ENCODE measurements at places on chromosomes 1 and 21.

DNA sequence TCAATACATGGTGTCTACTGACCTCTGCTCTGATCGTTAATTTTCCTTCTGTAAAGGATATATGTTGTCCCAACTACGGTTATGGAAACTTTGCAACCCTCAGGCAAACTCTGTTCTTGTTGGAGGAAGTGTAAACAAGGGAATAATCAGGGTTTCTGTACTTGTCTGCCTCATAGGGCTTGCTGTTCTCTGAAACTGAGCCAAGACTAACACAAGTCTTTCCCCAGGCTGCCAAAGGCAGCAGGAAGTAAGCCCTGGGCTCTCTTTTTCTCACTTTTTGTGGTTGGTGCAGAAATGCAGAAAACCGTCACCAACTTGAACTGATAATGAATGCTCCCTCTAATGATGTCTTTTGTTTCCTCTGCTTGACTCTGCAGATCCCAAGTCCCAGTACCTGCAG is 7.6 kb downstream of the CYP4X1 start:
- peak; percentile 14 for DNase-seq

- no peak for DNase-seq
Observed at GRCh38 chr1:234621657-234622335, 11.8 kb upstream of the IRF2BP2 start.

DNA sequence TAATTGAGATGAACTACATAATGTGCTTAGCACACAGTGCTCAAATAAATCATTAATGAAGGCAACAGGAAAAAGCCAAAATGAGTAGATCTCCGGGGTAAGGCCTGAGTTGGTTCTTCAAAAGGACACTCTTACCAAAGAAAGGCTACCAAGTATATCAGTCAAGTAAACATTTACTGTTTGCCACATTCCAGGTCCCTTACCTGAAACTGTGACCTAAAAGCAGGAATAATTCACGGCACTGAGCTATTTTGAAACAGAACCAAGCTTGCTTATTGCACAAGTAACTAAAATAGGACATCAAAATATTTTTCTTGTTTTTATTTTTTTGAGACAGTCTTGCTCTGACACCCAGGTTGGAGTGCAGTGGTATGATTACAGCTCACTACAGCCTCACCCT is 2.0 kb upstream of the PITHD1 start:
- DNase-seq, result no peak

GRCh38 chr1:189524501-189524900 is 953.2 kb downstream of the BRINP3 start:
- DNase-seq, result no peak

DNA sequence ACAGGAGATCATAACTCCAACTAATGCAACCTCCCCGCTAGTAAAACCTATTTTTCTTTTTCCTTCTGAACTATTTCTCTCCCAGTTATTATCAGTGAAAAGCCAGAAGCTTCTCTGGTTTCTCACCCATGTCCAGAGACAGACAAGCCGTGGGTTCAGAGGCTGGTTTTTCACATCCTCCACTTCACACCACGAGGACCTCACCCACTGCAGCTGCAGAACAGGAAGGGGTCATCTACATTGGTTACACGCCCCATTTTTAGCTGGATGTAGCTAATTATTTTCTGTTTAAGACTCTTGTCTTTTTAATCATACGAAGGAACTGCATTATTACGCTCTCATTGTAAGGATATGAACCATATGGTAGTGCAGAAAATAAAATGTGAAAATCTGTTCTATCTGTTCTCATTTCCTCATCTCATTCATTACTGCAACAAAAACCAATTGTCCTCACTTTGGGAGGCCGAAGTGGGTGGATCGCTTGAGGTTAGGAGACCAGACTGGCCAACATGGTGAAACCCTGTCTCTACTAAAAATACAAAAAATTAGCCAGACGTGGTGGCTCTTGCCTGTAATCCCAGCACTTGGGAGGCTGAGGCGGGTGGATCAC is 39.1 kb upstream of the CLDN14 start:
- DNase-seq, result no peak
